MCF 10A (cell line): ENCODE measurements at places on chromosomes 16 and 17.
A peak's percentile ranks its signal among the peaks of the same experiment; 100 is the strongest.

DNA sequence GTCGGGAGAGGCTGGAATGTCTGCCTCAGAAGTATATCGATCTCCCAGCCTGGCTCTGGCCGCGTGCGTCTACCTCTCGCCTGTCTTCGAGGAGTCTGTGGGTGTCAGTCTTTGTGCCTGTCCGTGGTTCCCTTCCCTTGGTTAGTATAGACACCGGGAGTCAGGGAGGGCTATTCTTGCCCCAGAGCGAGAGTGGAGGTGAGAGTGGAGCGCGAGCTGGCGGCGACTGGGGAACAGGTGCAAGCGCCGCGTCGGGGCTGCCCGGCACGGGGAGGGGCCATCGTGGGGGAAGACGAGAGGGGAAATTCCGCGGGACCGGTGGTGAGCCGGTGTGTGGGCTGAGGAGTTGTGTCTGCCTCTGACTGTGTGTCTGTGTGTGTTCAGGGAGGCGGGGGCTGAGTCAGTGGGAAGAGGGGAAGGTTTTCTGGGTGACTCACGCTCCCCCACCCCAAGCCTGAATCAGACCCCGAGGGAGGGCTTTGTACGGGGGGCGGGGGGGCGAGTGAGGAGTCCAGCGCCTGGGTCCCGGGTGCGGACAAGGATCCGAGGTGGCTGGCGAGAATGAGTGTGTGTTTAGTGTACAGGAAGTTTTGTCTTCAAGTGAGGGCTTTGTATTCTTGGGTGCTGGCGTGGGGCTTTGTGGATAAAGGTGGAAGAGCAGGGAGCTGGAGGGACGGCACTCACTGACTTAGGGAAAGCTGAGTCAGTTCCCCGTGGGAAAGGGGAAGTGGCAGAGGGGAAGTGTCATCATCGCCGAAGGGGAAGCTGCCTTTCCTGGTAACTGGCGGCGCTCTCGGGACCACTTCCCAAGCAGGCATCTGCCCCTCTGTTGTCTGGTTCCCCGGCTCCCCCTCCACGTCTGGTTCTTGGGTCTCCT lies 8.6 kb downstream of the KDM6B start:
- peak; percentile 83 for DNase-seq

- DNase-seq, result no peak
These were observed 66.5 kb downstream of the RBFOX3 start for GRCh38 chr17:79544142-79544914.

GRCh38 chr17:28956861-28957260 lies 5.5 kb upstream of the PHF12 start:
- DNase-seq, result no peak

- DNase-seq, result peak; percentile 18
These were observed 2.1 kb downstream of the CMTM2 start for GRCh38 chr16:66581246-66581952.

DNA sequence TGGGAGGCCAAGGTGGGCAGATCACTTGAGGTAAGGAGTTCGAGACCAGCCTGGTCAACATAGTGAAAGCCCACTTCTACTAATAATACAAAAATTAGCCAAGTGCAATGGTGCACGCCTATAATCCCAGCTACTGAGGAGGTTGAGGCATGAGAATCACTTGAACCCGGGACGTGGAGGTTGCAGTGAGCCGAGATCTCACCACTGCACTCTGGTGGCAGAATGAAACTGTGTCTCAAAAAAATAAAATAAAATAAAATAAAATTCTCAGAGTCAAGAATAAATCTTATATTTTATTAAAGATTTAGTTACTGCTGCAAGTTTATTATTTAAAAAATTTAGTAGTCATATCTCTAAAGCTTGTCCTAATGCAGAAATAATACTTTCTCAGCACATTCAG lies 29.7 kb downstream of the ARL4D start:
- DNase-seq, result no peak

DNA sequence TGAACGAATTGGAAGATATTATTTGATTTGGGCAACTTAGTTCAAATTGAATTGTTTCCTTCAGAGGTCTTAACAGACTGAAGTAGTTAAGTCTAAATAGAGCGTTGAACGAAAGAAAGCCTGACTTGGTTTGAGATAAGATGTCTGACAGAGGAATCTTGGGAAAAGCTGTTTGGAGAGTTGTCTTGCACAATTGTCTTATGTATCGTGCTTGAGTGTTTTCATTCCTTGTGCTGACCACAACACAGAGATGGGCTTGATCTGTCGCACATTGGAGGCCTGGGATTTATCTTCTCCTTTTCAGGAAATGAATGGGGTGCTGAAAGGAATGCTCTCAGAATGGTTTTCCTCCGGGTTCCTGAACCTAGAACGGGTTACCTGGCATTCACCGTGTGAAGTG lies 7.8 kb downstream of the MLYCD start:
- no peak for DNase-seq

GRCh38 chr17:34413443-34414119 lies 50.5 kb upstream of the CCL1 start:
- DNase-seq, result no peak

DNA sequence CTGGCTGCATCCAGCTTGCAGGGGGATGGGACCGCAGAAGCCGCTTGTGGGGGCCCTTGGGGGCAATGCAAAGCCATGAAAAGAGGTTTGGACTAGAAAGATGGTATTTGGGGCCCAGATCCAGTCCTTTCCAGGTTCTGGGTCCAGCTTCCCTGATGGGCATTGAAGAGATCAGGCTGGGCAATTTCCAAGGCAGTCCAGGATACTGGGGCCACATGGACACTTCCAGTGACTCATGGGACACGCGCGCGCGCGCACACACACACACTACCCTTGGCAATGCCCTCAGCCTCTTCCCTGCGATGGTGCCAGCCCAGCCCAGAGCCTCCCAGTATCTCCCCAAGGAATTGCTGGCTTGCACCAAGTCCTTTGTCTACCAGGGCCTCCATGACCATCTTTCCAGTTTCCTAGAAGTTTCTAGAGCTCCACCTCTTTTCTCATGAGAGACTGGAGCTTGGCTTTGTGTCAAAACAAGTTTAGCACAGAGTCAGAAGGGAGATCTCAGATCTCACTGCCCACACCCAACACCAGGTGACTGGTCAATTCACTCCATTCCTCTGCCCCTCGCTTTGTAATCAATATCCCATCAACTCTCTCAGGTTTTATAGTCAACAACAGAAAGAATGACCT lies 44.3 kb downstream of the WNT3 start:
- DNase-seq, result no peak

DNA sequence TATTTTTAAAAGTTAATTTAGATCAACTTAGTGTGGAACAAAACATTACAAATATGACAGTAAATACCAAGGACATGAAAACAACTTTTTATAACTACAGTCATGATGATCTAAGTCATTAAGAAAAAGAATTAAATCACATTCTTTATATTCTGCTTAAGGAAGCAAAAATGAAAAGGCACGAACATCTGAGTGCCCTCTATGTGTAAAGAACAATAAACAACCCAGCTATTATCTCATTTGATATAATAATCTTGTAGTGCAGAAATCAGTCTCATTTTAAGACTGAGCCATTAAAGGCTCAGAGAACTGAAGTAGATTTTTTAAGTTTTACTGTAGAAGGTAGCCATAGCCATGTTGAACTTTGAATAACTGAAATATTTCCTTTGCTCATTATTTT lies 13.4 kb downstream of the MYO1D start:
- no peak for DNase-seq

- DNase-seq, result peak; percentile 60
These were observed 20.6 kb downstream of the MAP3K14 start for GRCh38 chr17:45296003-45296832.

DNA sequence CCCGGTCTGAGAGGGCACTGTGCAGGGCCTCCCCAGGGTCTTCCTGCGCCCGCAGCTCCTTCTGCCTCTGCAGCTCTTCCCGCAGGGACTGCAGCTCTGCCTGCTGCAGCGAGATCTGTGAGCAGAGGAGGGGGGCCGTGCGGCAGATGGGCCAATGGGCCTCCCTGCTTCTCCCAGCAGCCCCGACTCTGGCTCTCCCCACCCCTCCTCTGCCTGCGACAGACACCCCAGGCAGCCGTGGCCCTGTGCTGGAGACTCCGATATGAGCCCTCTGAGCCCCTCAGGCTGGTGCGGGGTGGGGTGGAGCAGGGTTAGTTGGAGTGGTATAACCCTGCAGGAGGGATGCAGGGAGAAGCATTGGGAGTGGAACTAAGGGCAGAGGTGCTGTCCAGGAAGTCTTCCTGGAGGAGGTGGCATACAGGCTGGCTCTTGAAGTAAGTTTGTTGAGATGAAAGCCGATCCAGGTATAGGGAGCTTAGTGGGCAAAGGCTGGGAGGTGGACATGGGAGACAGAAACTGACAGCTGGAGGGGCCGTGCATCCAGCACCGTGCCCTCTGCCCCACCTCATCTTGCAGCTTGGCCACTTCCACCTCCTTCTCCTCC lies 5.0 kb downstream of the THOC6 start:
- DNase-seq, result no peak

- no peak for DNase-seq
These were observed 1.7 kb downstream of the YBX2 start for GRCh38 chr17:7292729-7293128.

GRCh38 chr17:35088881-35089585 lies 25.5 kb upstream of the RFFL start:
- peak; percentile 83 for DNase-seq

GRCh38 chr17:66948061-66948750 lies 16.3 kb upstream of the CACNG4 start:
- peak; percentile 39 for DNase-seq

DNA sequence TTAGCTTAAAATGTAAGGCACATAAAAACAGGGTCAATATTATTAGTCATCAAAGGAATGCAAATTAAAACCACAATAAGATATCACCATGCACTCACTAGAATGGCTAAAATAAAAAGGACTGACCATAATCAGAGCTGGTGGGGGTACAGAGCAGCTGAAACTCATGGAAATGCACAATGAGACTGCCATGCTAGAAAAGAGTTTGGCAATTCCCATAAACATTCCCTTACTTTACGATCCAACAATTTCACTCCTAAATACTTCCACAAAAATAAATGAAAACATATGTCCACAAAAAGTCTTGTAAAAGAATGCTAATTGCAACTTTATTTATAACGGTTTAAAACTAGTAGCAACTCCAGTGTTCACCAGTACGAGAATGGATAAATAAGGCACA lies 36.1 kb upstream of the ERCC4 start:
- no peak for DNase-seq

GRCh38 chr17:38397227-38397626 lies 31.0 kb upstream of the ARHGAP23 start:
- no peak for DNase-seq

GRCh38 chr17:64747938-64748540 lies 85.9 kb upstream of the SMURF2 start:
- DNase-seq, result no peak

- no peak for DNase-seq
These were observed 207.4 kb upstream of the EEF2KMT start for GRCh38 chr16:5305023-5305422.

GRCh38 chr16:21100447-21100846 lies 50.2 kb downstream of the DNAH3 start:
- DNase-seq, result peak; percentile 66

DNA sequence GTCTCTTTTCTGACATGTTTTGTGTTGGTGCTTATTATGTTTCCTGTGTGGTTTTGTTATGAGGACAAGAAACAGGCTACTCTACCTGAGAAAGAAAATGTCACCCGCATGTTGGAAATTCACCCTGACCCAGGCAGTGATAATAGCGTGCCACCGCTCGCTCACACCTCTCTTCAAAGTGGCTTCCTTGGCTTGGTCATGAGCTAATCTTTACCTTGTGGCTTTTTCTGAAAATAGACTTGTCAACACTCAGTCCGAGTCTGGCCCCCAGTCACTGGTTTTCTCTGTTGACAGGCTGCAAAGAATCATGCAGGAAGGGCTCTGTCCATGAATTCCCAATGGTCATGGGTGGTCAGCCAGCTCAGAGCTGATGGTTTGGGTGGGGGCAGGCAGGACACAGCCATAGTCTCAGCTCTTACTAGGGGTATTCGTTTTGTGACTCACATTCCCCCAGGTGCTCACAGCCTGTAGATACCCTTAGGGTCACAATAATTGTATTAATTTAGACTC lies 121.3 kb upstream of the CACNG5 start:
- DNase-seq, result no peak

DNA sequence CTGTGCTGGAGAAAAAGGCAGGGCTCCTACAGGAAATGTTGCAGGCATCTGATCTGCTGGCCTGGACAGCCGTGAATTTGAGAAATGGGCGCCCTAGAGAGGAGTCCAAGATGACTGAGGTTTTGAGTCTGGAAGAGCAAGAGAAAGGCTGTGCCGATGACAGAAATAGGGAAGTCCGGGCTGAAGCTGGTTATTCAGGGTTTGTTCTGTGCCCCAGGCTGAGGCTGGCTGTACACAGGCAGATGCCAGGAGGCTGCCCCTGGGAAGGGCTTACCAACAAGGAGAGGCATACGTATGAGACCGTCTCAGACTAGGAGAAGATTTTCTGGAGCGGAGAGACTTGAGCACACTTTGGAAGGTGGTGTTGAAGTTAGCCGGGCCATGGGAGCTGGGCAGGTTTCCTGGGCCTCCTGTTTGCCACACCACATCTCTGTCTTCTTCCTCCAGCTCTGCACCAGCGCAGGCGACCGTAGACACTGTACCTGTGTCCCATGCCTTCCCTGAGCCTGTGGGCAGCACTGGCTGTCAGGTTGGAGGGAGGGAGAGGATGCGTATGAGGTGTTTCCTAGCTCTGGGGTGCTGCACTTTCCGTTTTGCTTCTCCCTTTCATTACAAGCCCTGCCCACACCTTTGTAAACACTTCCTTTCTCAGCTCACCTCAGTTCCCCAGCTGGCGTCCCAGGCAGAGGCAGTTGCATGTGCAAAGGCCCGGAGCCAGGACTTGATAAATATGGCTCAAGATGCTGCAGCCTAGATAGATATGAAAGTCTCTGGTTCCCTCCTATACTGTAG lies 80.8 kb downstream of the SPECC1 start:
- no peak for DNase-seq

DNA sequence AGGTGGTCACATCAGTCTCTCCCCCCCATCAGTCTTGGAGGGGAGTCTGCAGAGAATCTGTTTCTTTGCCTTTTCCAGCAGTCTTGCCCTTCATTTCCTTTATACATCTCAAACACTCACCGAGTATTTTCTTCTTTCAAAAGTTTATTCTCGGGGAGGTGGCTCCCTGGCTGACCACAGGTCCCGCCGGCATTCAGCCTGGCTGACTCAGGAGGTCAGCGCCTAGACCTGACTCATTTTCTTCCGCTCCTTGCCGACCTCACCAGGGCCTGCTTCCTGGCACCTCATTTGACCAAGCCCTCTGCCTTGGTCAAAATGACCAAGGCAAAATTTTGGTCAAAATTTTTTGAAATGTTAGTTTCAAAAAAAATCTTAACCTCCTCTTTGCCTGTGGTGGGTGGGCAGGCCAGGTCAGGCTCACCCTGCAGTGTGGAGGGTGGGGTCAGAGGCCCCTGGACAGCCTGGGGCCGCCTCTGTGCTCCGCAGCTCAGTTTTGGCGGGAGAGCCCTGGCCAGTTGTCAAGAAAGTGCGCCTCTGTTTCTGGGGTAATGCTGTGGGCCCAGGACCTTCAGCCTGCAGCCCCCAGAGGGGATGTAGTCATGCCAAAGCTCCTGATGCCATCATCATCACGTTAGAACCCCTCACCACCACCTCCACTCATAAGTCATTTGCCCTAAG lies 165.6 kb downstream of the SPECC1 start:
- DNase-seq, result peak; percentile 72
